8988T (cell line): ENCODE measurements at places on chromosomes 4 and X.
A peak's percentile ranks its signal among the peaks of the same experiment; 100 is the strongest.

DNA sequence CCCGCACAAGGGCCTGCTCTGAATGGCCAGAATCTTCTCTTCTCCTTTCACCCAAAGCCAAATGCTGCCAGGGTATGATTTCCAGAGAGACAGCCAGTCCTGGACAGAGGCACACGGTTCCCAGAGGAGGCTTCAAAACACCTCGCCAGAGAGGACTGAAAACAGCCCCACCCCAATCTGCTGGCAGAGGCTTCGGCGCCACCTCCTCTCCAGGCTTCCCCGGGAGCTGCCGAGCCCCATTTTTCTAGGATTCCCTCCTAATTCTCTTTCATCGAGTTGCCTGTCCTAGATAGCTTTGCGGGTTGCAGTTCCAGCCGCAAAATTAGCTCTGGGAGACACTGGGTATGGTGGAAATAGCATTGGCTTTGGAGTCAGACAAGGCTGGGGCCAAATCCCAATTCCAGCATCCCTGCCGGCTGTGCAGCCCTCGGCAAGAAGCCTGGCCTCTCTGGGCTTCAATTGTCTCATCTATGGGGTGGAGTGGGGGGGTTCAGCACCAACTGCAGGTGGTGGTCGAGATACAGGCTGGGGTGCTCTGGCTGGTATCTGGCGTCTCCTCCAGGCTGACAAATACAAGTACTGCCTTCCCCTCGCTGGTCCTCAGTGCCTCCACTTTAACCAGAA lies 22.6 kb downstream of the PPP2R2C start:
- no peak for DNase-seq

DNA sequence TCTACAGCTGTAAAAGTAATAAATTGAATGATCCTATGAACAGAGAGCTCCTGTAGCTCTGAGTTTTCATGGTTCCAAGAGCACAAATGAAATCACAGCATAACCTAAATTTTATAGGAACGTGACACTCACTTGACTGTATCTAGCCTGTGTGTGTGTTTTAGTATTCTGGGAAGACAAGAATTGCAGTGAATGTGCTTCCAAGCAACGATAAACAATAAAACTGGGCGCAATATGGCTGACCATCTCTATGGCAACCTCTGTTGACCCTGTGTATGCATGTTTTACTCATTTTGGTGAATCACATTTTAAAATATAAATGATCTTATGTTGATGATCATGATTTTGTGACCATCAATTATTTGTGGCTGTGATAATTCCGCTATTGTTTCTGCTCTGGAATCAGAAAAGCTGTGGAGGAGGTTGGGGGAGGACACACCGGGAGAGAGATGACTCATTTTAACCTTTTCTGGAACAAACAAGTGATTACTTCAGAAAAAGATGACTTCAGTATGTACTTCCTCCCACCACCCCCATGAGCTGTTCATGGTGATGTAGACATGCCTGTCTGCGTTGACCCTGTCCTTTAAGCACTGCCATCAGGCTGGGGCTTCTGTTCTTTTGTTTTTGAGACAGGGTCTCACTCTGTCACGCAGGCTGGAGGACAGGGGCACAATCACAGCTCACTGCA lies 31.8 kb downstream of the USP11 start:
- no peak for DNase-seq

GRCh38 chr4:158945529-158946108 lies 157.3 kb upstream of the RAPGEF2 start:
- DNase-seq = no peak

DNA sequence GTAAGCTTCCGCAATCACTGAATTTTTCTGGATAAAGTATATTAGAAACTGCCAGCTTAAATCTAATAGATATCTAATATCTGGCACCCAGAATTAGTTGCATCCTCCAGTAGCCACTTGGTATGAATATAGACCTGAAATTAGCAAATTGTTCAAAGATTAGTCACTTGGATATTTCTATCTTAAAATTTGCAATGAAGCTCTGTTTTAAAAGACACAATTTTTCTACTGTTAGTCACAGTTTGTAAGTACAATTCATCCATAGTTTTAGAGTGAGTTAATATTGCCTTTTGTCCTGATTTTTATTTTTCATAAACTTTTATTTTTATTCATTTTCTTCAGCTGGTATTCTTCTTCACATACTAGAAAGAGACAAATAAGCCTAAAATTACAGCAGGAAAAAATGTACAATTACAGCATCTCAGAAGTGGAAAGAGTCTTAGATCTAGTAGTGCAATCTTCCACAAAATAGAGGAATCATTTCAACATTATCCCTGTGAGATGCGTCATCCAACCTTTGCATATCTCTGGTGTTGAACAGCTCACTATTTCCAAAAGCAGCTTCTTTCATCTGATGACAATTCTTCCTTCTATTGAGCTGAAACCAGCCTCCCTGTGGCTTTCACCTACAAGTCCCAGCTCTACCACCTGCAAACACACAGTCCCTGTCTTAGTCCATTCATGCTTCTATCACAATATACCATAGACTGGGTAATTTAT lies 190.0 kb upstream of the AR start:
- no peak for DNase-seq

DNA sequence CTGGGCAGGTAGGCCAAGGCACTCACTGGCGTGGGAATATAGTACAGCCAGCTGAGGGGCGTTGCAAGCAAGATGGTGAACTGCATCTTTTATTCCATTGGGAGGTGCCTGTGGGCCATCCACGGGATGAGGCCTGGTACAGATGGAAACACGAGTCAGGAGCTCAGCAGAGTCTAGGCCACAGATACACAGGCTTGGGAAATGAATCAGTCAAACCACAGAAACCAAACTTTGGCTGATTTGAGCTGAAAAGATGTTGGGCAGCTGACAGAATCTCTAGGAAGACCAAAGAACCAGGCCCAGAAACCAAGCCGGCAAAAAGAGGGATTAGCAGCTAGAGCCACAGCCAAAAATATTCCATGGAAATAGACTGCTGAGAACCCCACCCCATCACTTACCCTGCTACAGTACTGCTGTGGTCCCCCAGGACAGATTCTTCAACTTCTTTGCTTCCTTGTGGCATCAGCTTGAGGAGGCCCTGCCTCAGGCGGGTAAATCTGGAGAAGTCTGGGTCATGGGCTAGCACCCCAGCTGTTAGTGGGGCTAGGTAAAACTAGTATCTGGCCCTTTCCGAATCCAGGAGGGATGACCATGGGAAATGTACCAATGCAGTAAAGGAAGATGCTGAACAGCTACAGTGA lies 75.4 kb downstream of the TMEM131L start:
- no peak for DNase-seq

DNA sequence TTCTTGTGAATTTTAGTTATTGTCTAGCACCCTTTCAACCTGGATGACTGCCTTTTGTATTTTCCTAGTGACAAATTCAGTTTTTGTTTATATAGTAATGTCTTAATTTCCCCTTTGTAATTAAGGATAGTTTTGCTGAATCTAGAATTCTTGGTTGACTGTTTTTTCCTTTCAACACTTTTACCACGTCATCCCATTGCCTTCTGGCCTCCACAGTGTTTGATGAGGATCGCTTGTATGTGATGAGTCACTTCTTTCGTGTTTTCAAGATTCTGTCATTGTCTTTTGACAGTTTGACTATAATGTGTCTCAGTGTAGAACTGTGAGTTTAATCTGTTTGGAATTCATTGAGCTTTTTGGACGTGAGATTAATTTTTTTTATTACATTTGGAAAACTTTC lies 30.1 kb downstream of the KDM6A start:
- DNase-seq = no peak

DNA sequence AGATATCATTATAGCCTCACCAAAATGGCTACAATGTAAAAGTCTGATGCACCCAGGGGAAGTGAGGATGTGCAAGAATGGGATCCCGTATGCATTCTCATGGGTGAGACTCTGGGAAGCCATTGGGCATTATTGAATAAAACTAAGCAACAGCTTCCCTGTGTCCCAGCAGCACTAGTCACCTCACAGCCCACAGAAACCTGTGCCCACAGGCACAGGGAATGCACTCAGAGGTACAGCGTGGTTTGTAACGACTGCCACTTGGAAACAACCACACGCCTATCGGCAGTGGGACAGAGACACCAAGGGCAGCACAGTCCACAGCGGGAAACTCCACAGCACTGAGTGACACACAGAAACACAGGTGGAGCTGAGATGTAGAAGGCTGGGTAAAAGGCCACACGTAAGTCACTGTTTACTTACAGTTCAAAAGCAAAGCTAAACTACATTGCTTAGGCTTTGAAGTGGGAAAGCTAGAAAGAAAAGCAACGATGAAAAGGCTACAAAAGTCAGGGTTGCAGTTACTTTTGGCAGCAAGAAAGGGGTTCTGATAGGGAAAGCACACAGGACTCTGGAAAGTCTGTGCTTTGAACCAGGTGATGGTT lies 69.2 kb downstream of the HAUS3 start:
- DNase-seq = no peak

DNA sequence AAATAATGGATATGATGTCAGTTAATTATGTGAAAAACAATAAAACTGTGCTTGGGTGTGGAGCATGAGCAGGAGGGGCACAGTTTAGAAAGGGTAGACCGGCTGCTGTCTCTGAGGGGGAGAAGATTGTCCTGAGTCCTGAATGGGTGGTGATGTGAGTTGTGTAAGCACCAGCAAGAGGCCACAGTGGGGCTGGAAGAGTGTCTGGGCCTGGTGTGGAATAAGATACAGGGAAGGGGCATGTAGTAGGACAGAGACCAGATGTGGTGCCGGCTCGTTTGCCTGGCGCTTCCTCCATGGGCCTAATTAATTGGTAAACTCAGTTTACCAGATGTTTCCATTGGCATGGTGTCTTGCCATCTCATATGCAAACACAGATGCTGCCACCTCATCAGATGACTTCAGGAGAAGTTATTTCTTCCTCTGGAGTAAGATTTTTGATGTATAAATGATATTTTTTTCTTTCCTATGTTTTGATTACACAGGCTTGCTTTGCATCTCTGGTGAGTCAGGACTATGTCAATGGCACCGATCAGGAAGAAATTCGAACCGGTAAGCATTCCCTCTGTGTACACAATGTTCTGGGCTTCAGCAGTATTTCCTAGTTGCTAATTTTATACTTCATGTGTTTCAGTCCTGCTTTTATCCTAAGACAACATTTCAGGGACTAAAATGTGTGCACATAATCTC lies 5.1 kb downstream of the MED28 start:
- no peak for DNase-seq

- DNase-seq = peak; percentile 31
Measured at GRCh38 chrX:100731441-100732281, at the start of gene SYTL4. Gene SYTL4 (minus strand): TSS chrX:100732121. CDS start chrX:100702037, 30,084 bp downstream.

GRCh38 chrX:141941234-141941633 lies 37.5 kb downstream of the MAGEC1 start:
- no peak for DNase-seq

DNA sequence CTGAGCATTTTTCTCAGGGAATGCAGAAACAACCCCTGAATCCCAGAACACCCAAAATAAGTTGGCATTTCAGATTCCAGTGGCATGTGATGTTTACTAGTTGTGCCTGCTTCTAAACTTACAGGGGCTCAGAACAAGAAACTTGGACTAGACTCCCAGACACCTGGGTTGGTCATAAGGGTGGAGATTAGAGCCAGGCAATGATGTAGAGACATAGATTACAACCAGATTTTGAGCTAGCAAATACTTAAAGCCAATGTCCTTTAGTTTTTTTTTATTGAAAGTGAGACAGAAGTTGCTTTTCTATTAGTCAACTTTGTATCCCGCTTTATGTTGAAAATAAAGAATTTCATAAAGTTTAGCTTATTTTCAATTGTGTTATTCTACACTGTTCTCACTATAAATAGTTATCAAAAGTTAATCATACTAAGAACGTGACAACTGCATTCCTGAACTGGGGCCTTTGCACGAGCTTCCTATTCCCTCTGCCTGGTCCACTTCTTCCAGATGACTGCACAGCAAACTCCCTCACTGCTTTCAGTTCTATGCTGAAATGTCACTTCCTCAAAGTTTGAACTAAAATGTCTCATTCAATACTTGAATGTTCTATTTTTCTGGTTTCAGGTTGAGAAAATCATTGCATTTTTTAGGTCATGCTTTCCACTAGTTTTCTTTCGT lies 224.7 kb upstream of the PPP1R2C start:
- no peak for DNase-seq

DNA sequence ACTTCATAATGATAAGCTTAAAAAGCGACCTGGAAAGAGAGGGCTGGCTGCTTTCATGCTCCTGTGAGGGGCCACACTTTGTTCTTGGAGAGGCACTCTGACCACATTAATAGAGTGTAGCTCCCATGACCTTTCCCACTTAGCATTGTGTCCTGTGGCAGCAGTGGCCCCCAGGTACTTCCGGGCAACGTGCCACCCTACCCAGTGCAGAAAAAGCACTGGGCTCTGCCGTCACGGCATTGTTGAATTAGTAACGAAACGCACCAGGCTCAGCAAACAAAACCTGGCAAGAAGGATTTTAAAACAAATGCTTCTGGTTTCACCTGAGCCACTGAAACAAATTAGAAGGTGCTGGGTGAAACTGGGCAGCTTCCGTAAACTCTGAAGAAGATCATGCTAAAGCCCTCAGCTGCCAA lies 5.4 kb upstream of the SORBS2 start:
- no peak for DNase-seq

GRCh38 chrX:17654116-17654515 lies 83.2 kb upstream of the SCML1 start:
- DNase-seq = no peak

DNA sequence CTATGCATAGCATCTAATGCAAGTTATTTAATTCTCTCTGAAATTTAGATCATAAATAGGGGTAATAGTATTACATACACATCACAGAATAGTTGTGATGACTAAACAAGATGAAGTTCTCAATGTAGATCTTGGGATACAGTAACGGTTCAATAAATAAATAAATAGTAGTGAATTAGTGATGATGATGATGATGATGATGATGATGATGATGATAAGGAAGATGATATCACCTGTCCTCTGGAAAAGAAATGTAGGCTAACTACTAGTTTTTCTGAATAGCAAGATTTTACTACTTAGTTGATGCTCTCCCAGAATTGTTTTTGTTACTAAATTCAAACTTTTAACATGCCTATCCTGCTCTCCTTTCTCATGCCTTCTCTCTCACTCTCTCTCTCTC lies 30.3 kb downstream of the SH3BGRL start:
- DNase-seq = no peak

GRCh38 chrX:1246816-1247215 lies 21.8 kb upstream of the CSF2RA start:
- DNase-seq = peak; percentile 60

GRCh38 chr4:154124539-154125255 lies 335.8 kb upstream of the SFRP2 start:
- no peak for DNase-seq

- no peak for DNase-seq
Measured at GRCh38 chr4:14837860-14838259, 164.4 kb upstream of the CPEB2 start.
